ENCODE measurements at places on chromosomes 6 and 20. TPM values are rescaled to one million over a fixed set of nuclear protein-coding genes. Genes with fewer than 3 reads are reported as not detected.

Gene ADGRF4
- not detected for total RNA-seq

Gene CNBD2
- total RNA-seq, result not detected

Gene SLC17A2
- total RNA-seq, result not detected

- DNase-seq, result no peak
These were observed 42.1 kb downstream of the SMAP1 start for GRCh38 chr6:70709826-70710225.

GRCh38 chr20:48163505-48163904 lies 378.2 kb upstream of the SULF2 start:
- DNase-seq, result no peak

Gene RCAN2
- total RNA-seq, result 83.4 TPM

All from ascending aorta (tissue), 2 donors.